ENCODE measurements at places on chromosomes 16 and 17. TPM values are rescaled to one million over a fixed set of nuclear protein-coding genes. Genes with fewer than 3 reads are reported as not detected.

The CIBAR2 gene
- not detected for total RNA-seq

The CDIPT gene
- total RNA-seq: 91.3 TPM

The AOC3 gene
- 0.31 TPM for total RNA-seq

- DNase-seq: peak; percentile 57
These were observed 20.7 kb downstream of the CD7 start for GRCh38 chr17:82296511-82297279.

GRCh38 chr16:89198417-89199240, 1.7 kb downstream of the SLC22A31 start:
- DNase-seq: peak; percentile 60

The TM4SF5 gene
- not detected for total RNA-seq

The ALOX12 gene
- total RNA-seq: 0.63 TPM

DNA sequence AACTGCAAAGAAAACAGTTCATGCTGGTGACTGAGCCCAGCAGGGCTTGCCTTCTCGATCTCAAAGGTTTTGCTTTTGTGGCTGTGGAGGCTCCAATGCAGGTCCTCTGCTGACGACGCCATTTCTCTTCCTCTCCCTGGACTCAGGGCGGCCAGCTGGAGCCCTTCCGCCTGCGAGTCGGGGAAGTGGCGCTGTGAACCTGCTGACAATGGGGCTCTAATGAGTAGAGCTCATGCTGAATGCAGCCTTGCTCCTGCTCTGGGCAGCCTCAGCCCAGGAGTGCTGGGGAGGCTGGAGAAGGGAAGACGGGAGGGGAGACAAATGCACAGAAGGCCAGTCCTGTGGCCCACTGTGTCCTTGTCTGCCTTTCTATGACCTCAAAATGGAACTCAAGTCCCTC, 43.8 kb downstream of the VAC14 start:
- no peak for DNase-seq

The HIC1 gene
- 0.63 TPM for total RNA-seq

The CEP112 gene
- 2.0 TPM for total RNA-seq

The CCL4 gene
- total RNA-seq: not detected

DNA sequence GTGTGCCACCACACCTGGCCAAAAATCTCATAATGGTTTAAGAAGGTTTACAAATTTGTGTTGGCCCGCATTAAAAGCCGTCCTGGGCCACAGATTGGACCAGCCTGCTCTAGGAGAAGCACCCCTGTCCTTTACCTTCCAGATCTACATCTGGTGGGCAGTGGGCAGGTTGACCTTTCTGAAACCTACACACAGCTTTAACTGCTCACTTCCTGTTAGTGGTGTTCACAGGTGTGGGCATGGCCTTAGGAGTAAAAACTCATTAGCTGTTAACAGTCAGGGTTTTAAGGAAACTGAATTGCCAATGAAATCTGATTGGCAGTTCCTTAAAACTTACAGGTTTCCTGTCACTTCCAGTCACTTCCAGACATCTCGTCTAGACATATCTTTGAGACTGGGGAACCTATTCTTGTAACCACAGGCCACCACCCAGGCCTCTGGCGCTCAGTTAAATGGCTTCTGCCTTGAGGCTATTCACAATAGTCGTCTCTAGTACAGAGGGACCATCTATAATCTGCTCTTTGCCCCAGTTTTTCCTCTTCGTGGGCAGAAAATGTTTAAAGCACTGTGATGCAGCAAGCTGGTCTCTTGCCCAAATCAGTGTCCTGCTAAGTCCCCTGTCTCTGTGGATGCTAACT, 29.3 kb downstream of the GNGT2 start:
- DNase-seq: no peak

The HSD3B7 gene
- 8.2 TPM for total RNA-seq

DNA sequence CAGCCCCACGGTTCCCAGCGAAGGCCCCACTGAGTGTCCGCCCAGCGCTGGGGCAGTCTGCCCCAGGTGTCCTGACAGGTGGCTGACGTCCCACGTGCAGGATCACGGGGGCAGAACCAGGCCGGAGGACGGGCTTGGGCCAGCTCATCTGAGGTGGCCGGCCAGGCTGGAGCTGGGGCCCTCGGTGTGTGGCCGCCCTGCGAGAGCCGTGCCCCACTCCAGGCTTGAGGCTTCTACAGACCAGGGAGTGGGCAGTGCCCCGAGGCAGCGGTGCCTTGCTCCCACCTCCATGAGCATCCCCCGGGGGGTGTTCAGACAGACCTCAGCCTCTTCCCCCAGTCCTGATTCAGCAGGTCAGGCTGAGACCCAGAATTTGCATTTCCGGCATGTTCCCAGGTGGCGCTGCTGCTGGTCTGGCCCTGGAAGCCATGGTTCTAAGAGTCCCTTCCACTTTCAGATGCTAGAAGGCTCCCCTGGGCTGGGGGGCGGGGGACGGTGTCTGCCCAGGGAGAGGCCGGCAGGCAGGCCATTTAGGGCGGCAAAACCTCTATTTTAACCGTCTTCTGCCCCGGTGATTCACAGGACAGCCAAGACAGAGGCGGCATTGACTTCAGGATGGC, 35.4 kb upstream of the PABPN1L start:
- DNase-seq: peak; percentile 82

The TMED6 gene
- total RNA-seq: not detected

The GLIS2 gene
- total RNA-seq: 1.5 TPM

DNA sequence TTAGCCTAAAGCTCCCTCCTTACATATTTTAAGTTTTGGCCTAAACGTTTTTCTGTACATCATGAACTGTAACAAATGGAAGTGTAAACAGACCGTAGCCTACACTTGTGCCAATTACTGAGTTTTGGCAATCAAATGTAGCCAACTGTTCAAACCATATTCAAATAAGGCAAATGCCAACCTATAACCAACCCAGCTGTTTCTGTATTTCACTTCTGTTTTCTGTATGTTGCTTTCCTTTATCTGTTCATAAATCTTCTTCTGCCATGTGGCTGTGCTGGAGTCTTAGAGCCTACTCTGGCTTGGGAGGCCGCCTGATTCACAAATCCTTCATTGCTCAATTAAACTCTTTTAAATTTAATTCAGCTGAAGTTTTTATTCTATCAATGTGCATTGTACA, 6.9 kb upstream of the C16orf78 start:
- no peak for DNase-seq

- DNase-seq: no peak
These were observed 63.3 kb downstream of the PECAM1 start for GRCh38 chr17:64327201-64327930.

The HBM gene
- not detected for total RNA-seq

The LHX1 gene
- 23.1 TPM for total RNA-seq

DNA sequence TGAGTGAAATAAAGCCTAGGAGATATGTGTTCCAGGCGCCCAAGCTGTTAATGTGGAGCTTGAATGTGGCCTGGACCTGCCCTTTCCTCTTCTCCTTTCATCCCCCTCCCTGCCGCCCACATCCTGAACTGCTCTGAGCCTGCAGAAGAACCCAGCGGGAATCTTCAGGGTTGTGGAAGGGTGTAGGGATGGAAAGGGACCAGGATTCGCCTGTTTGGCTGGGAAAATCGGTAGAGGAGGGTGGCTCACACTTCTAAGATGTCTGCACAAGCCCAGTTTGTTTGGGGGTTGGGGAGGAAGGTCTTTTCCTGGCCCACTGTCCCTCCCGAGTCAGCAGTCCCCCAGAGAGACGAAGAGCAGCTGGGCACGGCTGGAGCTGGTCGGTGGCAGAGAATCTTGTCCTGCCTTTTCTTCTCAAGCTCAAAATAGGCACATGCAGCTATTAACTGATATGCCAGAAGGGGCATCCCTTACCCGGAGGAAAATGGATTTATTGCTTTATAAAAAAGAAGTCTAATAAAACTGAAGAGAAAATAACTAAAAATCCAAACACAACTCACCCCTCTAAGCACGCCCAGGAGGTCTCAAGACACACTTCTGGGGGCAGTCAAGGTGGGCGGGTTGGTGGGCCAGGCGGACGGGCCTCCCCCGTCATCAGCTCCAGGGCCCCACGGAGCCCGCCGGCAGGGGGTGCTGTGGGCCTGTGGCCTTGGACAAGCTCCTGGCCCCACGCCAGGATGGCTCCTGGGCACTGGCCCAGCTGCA, 11.5 kb upstream of the PITPNA start:
- peak; percentile 98 for DNase-seq

GRCh38 chr16:2826591-2827373, 3.3 kb upstream of the ZG16B start:
- peak; percentile 58 for DNase-seq

DNA sequence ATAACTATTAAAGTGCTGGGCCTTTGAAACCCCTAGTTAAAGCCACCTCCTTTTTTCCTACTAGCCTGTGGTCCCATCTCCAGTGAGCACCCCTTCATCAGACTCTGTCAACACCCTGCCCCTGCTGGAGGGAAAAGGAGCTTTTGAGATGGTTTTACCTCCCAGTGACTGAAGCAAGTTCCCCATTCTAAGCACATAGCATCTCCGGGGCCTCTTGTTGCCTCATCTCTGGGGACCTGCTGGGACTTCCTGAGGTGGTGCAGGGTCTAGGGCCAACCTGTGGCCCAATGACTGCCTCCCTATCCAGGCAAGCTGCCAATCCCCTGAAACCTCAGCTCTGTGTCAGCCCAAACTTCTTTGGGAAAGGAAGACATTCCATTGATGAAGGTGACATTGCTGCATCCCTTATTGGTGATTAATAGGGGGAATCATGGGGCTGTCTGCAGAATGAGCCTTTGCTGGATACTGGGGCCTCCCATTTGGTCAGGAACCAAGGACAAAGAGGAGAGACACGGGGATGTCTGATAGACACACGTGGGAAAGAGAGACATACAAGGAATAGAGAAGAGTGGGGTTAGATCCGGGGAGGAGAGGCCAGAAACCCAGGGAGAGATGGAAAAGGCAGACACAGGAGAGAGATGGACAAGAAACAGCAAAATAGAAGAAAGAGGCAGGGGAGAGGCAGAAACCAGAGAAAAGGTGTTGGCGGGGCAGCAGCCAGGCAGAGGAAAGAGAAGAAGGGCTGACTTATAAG, 2.4 kb downstream of the C1QL1 start:
- DNase-seq: no peak

- DNase-seq: no peak
These were observed 9.7 kb downstream of the KAT7 start for GRCh38 chr17:49798182-49798581.

DNA sequence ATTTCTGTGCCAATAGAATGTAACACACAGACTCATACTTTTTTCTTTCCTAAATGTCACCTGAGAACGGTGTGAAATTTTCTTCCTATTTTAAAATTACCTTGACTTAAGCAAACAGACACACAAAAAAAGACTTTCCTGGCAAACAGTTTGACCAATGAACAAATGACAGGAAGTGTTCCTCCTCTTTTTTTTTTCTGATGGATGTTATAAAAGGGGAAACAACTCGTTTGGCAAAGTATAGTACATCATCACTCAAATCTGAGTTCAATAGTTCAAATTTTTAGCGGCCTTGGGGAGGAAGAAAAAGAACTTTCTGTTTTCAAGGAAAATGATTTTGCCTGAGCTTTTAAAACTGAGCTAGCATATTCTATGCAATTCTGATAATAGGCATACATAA, 19.8 kb downstream of the HS3ST3A1 start:
- no peak for DNase-seq

DNA sequence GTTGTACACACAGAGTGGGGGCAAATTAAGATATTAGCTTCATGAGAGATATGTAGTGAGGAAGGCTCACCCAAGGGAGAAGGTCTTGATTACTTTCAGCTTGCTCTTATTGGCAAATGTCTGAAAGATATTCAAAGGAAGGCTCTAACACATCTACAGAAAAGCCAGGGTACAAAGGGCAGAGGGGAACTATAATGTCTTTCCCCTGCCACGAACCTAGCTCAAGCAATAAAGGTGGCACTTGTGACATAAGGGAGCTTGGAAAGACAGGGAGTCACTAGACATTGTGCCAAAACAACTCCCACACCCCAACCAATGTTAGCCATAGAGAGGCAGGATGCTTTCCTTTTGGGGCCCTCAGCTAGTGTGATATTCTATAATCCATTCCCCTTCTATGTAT, 52.2 kb upstream of the SOX9 start:
- DNase-seq: no peak

The SEPHS2 gene
- total RNA-seq: 9.8 TPM

The CEP295NL gene
- total RNA-seq: 0.07 TPM

The USP43 gene
- total RNA-seq: 4.5 TPM

- DNase-seq: no peak
These were observed 15.1 kb upstream of the ATP6V0C start for GRCh38 chr16:2498531-2499253.

The PYY gene
- 1.8 TPM for total RNA-seq

DNA sequence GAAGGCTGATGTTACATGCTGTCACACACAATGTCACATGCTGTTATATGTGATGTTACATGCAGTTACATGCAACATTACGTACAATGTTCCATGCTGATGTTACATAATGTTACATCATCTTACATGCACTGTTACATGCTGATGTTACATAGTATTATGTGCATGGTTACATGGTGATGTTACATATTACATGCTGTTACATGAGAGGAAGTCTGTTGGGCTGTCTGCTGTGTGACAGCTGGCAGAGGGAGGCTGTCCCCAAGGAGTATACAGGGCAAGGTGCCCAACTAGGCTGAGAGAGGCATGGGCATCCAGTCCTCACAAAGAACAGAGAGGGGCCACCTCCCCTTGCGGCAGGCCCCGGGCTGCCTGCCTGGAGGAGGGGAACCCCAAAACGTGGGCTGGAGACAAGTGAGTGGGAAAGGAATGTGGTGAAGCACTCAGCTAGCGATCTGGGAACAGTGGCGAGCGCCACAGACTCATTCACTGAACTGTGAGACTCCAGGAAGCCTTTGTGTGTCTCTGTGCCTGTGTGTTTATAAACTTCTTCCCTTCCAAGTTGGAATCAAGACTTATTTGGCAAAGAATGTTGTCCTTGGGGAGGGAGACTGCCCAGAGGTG, 30.6 kb downstream of the TMEM92 start:
- no peak for DNase-seq

DNA sequence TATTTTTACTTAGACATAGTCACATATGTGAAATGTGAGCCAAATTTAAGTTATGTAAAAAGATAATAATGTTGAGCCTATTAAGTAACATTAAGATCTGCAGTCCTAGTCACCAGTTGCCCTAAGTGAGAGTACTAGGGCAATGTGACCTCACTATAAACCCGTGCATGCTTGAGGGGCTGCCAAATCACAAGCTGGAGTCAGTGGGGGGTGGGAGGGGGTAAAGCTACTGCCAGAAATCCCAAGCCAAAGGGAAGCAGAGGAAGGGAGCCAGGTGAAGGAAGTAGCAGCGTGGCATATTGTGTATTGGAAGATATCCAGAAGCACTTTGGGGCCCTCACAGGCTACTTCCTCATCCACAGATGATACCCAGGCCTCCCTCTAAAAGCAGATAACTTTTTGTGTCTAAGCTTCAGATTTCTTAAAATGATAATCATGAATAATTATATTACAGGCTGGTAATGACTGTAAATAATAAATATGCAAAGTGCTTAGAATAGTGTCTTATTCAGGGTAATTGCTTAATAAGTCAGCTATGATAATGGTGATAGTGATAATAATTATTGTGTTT, 134.1 kb downstream of the CA10 start:
- no peak for DNase-seq

- DNase-seq: peak; percentile 62
These were observed 19.1 kb upstream of the HEXD start for GRCh38 chr17:82399041-82399441.

The UBE2I gene
- total RNA-seq: 80.2 TPM

GRCh38 chr16:30901201-30902028, 5.0 kb downstream of the CTF1 start:
- peak; percentile 7 for DNase-seq

The MARVELD3 gene
- 3.8 TPM for total RNA-seq

- DNase-seq: no peak
These were observed 22.2 kb upstream of the CDH15 start for GRCh38 chr16:89149386-89149785.

The MEIOB gene
- total RNA-seq: 7.9 TPM

The ETV4 gene
- 191 TPM for total RNA-seq

The CENPV gene
- total RNA-seq: 159 TPM
